Neural crest cell (in vitro differentiated cells): ENCODE measurements at places on chromosomes 6 and 20. TPM values are rescaled to one million over a fixed set of nuclear protein-coding genes. Genes with fewer than 3 reads are reported as not detected.

DNA sequence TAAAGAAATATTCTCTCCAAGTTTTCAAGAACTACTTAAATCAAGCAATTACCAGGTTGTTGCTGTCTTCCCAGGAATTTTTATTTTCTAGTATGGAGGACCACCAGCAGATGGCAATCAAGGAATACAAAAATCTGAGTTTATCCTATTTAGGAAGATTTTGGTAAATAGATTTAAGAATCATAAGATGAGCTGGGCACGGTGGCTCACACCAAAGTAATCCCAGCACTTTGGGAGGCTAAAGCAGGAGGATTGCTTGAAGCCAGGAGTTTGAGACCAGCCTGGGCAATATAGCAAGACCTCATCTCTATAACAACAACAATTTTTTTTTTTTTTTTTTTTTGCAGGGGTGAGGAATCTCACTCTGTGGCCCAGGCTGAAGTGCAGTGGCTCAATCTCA, 19.3 kb upstream of the SEC63 start:
- DNase-seq = peak; percentile 10
- no peak overlapping the region for H3K4me3 ChIP-seq
- H3K27me3 ChIP-seq = no peaks in the 10 kb centered on the region
- H3K4me1 ChIP-seq = peaks cover 8% of the 10 kb centered on the region

- H3K4me3 ChIP-seq = peak overlapping the region; percentile 97
- H3K36me3 ChIP-seq = no peaks in the 10 kb centered on the region
- H3K27me3 ChIP-seq = no peaks in the 10 kb centered on the region
- H3K27ac ChIP-seq = peak overlapping the region; percentile 79
- DNase-seq = no peak
These were observed 4.2 kb downstream of the AKIRIN2 start for GRCh38 chr6:87697581-87698546.

DNA sequence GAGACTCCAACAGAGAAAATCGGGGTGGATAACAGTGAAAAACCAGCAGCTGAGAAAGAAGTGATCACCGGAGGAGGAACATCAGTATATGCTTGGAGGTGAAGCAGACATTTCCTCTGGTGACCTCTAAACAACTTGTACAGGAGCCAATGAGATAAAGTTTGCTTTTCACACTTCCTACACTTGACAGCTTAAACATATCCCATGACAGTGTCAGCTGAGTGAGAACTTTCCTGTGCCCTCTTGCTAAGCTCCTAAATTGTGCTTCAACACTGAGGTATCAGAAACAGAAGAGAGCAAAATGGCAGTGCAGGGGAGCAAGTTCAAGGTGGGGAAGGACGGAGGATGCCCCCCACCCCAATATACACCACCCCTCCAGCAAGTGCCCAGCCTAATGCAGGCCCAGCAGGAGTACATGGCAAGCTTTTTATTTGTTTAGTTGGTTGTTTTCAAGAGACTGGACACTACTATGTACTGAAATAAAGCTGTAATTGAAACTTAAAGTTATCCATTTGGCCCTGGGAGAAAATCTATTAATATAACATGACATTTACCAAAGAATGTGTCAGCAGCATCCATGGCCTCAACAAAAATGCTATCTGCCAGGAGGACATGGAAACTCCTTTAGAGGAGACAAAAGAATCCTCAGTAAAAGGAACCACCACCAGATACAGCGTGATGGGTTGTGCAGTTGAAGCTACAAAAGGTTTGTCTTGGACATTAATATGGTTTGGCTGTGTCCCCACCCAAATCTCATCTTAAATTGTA, 540.2 kb downstream of the PRKN start:
- H3K36me3 ChIP-seq = no peaks in the 10 kb centered on the region
- no peak overlapping the region for H3K4me3 ChIP-seq
- no peak for DNase-seq
- no peaks in the 10 kb centered on the region for H3K4me1 ChIP-seq

LINC00237 gene
- not detected in 2 replicates for total RNA-seq

DNA sequence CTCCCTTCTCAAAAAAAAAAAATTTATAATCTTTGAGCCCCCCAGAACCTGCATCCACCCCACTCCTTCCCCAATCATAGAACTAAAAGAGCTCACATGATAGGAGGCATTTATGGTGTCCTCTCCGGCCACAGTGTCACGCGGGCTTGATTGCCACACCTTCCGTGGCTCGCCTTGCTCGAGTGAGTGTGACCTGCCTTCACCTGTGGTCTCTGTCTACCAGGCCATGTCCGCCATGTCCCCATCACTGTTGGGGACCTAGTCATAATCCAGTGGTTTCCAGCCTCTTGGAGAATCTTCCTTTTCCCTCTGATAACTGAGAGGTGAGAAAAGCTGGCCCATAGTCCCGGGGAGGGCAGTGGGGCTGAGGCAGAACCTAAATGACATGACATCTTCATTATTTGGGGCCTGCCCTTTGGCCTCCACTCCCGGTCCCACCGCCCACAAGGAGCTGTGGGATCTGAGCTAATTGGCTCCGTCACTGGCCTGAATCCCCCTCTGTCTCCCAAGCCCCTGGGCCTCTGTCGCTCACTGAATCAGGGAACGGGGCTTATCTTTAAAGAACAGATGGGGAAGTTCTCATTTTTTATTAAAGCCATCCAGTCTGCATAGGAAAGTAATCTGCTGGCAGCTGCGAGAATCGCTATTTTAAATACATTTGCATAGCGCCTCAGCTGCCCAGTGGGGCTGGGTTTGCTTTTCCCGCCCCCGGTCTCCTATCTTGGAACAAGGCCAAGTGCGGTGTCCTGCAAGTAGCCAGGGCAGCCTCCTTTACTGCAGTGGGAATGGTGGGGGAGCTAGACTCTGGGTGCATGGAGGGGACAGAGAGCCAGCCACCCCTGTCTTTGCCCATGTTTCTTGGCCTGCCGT, 197.6 kb upstream of the PMEPA1 start:
- no peak overlapping the region for H3K4me3 ChIP-seq
- peaks cover 2% of the 10 kb centered on the region for H3K27me3 ChIP-seq
- H3K27ac ChIP-seq = no peak overlapping the region
- H3K36me3 ChIP-seq = no peaks in the 10 kb centered on the region

SLC22A23 gene
- 12.5 and 14.6 TPM in 2 replicates for total RNA-seq

DNA sequence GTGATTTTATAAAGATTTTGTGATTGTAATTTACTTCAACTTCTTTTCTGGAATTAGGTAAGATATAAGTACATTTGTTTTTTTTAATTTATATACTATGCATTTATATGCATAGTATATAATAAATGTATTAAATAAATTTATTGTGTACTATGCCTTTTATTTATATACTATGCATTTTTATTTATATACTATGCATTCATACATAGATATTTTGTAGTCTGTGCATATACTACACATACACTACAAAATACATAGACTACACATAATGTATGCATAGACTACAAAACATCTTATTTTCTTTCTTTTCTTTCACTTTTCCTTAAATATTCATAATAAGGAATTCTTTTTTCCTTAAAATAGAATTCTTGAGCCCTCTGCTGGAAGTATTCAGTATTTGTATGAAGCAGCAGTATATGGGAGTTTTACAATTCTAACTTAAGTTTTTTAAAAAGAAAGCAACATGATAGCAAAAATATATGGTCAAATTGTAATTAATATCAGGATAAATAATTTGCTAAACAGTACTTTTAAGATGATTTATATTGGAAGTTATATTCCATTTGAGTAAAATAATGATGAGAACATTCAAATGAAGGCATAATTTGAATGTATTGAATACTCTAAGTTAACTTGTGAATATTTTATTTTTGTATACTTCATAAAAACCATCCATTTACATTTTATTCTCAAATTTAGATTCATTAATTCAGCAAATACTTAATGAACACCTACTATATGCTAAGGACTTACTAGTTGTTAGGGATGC, 129.3 kb downstream of the KLHL32 start:
- no peaks in the 10 kb centered on the region for H3K36me3 ChIP-seq
- no peak overlapping the region for H3K4me3 ChIP-seq
- peaks cover 11% of the 10 kb centered on the region for H3K4me1 ChIP-seq
- peaks cover 3% of the 10 kb centered on the region for H3K27me3 ChIP-seq
- H3K27ac ChIP-seq = no peak overlapping the region
- DNase-seq = no peak

TP53RK gene
- 19.5 and 19.8 TPM in 2 replicates for total RNA-seq

GRCh38 chr20:13744352-13744751, 40.4 kb downstream of the ESF1 start:
- H3K27me3 ChIP-seq = no peaks in the 10 kb centered on the region
- no peak for DNase-seq
- H3K27ac ChIP-seq = peak overlapping the region; percentile 13
- H3K4me1 ChIP-seq = peaks cover 5% of the 10 kb centered on the region
- H3K4me3 ChIP-seq = no peak overlapping the region

TRIM15 gene
- total RNA-seq = not detected in 2 replicates

DNA sequence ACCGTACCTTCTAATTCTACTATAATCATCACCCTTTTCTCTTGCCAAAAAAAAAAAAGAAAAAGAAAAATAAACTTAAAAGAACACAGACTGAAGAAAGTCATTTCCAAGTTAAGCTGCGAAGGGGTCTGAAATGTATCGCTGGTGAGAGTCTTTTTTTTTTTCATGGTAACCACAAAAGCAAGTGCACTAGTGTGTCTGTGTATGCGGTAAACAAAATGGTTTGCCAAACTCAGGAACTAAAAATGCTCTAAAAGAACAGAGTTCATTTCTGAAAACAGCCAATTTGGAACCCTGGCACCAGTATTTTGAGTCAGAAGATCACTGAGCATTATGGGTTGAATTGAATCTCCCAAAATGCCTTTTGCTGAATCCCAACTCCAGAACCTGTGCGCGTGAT, 46.6 kb downstream of the CDH4 start:
- no peak overlapping the region for H3K4me3 ChIP-seq
- DNase-seq = no peak
- no peaks in the 10 kb centered on the region for H3K27me3 ChIP-seq
- H3K4me1 ChIP-seq = peaks cover 38% of the 10 kb centered on the region
- H3K27ac ChIP-seq = no peak overlapping the region

- H3K36me3 ChIP-seq = no peaks in the 10 kb centered on the region
- peaks cover 34% of the 10 kb centered on the region for H3K4me1 ChIP-seq
- DNase-seq = no peak
- H3K4me3 ChIP-seq = peak overlapping the region; percentile 96
These were observed 535 bp upstream of the ABCF1 start for GRCh38 chr6:30570740-30571074.

ASIP gene
- total RNA-seq = not detected in 2 replicates

DNA sequence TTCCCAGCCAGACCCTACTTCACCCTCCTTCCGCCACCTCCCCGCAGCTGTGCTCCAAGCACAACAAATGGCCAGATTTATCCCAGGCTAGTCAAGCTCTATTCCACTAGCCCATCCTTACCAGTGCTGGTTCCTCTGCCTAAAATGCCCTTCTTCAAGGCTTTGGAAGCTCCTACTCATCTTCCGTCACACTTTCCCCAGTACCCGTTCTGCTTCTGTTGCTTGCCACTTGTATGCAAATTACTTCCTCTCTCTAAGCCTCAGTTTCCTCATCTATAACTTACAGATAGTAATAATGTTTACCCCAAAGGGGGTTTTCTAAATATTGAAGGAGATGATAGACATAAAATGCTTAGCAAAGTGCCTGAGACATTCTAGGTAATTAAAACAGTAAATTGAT, 193.1 kb downstream of the MAFB start:
- H3K4me3 ChIP-seq = no peak overlapping the region
- no peak for DNase-seq
- no peaks in the 10 kb centered on the region for H3K4me1 ChIP-seq
- H3K27me3 ChIP-seq = peaks cover 4% of the 10 kb centered on the region

DNA sequence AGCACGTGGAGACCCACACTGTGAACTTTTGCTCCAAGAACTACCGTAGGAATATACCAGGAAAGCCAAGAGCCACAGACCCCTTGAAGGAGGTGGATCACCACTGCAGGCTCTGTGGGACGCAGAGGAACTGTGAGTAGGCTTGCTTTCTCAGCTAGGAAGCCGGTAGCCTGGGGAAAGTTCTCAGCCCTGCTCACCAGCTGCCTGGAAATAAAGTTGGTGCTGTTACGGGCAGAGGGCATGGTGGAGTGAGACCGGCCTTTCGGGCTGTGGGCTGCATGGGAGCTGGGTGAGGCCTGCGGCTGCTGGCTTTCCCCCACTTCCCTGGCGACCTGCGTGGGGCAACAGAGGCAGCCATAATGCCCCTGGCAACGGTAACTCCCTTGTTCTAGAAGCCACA, 373.0 kb upstream of the RUNX2 start:
- H3K4me3 ChIP-seq = no peak overlapping the region
- H3K4me1 ChIP-seq = no peaks in the 10 kb centered on the region
- DNase-seq = no peak
- no peak overlapping the region for H3K27ac ChIP-seq
- peaks cover 12% of the 10 kb centered on the region for H3K36me3 ChIP-seq

DNA sequence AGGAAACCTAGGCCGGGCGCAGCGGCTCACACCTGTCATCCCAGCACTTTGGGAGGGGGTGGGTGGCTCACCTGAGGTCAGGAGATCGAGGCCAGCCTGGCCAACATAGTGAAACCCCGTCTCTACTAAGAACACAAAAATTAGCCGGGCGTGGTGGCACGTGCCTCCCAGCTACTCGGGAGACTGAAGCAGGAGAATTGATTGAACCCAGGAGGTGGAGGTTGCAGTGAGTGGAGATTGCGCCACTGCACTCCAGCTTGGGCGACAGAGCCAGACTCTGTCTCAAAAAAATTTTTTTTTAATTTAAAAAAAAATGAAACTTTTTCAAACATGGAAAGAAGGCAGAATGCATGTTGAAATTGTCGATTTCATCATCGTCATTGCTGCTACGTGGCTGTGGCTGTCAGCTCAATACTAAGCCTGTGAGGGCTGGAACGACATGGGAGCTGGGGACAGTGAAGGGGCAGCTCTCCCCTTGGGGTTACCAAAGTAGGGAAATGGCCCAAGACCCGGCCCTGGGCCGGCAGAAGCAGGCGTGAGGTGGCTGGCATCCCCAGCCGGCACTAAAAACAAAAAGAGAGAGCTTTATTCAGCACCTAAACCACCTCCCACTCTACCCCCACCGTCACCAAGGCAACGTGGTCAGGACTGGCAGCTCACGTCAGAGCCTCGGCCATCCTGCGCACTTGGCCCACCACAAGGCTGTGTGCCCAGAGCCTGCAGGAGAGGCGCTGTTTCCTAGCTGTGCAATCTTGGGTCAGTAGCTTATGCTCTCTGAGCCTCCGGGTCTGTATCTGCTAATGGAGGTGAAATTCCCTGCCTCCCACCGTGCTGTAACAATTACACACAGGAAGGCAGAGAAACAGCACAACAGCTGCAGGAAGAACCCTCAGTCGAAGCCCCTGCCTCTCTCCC, 30.8 kb downstream of the AGPAT4 start:
- peak overlapping the region; percentile 77 for H3K27ac ChIP-seq
- no peaks in the 10 kb centered on the region for H3K27me3 ChIP-seq
- DNase-seq = no peak
- peaks cover 33% of the 10 kb centered on the region for H3K4me1 ChIP-seq

SLC35D3 gene
- total RNA-seq = not detected in 2 replicates

DNA sequence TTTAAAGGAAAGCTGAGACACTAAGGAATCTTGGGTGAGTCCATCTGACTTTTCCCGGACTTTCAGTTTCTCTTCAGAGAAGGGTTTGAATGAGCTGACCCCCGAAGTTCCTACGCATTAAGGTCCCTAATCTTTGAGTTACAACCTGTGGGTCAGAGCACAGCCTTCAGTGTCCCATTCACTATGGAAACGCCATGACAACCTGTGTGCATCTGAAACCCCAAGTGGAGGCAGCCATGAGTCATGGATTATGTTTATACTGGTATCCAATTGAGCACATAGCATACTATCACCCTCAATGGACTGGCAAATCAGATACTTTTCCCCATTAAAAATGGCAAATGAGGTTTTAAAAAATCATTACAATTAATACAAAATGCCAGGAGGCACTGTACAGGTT, 11.4 kb downstream of the MYLK4 start:
- peaks cover 13% of the 10 kb centered on the region for H3K27me3 ChIP-seq
- no peaks in the 10 kb centered on the region for H3K36me3 ChIP-seq
- H3K4me1 ChIP-seq = peaks cover 16% of the 10 kb centered on the region
- no peak overlapping the region for H3K4me3 ChIP-seq
- no peak overlapping the region for H3K27ac ChIP-seq

PHACTR1 gene
- 10.3 and 10.4 TPM in 2 replicates for total RNA-seq
